ENCODE measurements at places on chromosomes 13 and 19. TPM values are rescaled to one million over a fixed set of nuclear protein-coding genes. Genes with fewer than 3 reads are reported as not detected.

DNA sequence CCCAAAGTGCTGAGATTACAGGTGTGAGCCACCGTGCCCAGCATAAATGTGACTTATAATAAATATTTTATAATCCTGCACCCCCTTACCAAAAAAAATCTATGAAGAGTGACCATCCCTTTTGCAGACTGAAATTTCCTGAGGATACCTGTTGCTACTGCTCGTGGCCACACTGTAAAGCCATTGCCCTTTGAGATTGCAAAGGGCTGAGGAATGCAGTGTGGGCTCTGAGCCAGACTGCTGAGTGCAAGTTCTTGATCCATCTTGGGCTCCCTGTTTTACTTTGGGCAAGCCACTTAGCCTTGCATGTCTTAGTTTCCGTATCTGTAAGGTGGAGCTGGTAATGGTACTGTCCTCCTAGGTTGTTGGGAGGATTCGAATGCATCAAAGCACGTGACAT is 23.4 kb downstream of the SIPA1L3 start:
- H3K36me3 ChIP-seq = no peaks in the 10 kb centered on the region
- peaks cover 15% of the 10 kb centered on the region for H3K4me1 ChIP-seq
- H3K27ac ChIP-seq = no peak overlapping the region
- H3K27me3 ChIP-seq = no peaks in the 10 kb centered on the region
- H3K4me3 ChIP-seq = no peak overlapping the region
- DNase-seq = peak; percentile 27

PLA2G4C gene
- 0.63 TPM for total RNA-seq

DNA sequence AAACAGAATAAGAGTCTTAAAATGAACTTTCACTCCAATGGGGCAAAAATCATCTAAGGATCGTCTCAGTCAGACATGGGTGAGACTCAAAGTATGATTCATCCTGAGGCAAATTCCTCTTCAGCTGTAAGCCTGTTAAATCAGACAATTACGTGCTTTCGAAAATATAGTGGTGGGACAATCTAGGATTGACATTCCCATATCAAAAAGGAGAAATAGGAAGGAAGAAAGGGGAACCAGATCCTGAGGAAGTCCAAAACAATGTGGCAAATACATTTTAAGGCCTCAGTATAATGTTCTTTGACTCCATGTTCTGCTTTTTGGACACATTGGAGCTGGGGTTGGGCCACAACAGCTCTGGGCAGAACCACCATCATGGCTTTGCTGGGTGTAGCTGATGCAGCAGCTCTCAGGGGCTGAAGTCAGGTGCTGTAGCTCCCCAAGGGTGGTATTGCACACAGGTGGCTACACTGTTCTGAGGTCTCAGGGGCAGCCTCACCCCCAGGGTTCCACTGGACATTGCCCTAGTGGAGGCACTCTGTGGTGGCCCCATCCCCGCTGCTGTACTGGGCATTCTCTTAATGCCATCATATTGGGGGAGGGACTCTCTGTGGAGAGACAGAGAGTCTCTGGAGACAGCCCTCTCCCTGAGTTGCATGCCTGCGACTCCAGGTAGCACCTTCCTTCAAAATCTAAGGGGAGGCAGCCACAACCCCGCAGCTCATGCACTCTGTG is 5.7 kb upstream of the FPR3 start:
- no peaks in the 10 kb centered on the region for H3K27me3 ChIP-seq
- no peak overlapping the region for H3K27ac ChIP-seq
- no peaks in the 10 kb centered on the region for H3K36me3 ChIP-seq

SLAIN1 gene
- total RNA-seq = not detected

DNA sequence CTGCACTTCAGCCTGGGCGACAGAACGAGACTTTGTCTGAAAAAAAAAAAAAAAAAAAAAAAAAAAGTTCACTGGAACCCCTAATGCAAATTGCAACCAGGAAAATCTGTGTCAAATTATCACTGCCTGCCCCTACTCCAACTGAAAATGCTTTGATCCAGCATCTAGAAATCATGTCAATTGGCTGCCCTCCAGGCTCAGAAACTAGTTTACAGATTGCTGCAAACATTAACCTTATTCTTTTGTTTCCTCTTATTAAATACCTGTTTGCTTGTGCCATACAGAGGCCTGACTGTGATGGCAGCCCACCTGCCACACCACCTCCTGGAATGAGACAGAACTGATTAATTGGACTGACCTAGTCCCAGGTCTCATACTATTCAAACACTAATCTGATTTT is 18.6 kb upstream of the AKT2 start:
- no peaks in the 10 kb centered on the region for H3K36me3 ChIP-seq
- no peak overlapping the region for H3K4me3 ChIP-seq

GRCh38 chr19:18457483-18458331 is 19.8 kb upstream of the ISYNA1 start:
- no peak overlapping the region for H3K27ac ChIP-seq
- H3K36me3 ChIP-seq = peaks cover 14% of the 10 kb centered on the region
- H3K4me3 ChIP-seq = no peak overlapping the region
- H3K4me1 ChIP-seq = peaks cover 33% of the 10 kb centered on the region

DNA sequence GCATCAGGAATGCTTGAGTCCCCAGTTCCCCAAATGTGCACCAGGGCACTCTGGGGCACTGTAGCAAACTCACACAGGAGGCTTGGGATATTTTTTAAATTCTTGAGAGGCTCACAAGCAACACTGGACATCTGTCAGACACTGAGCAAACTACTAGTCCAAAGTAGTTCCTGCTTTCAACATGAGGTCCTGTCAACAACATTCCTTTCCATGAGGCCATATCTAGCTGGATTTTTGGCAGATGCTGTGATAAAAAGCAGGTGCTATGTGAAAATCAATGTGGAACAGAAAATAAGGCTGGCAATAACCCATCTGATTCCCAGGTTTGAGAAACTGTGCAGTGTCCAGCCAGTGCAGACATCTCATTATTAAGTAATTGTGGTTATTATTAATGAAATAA is 50.5 kb downstream of the STARD13 start:
- H3K36me3 ChIP-seq = peaks cover 12% of the 10 kb centered on the region
- peak overlapping the region; percentile 58 for H3K27ac ChIP-seq
- H3K4me3 ChIP-seq = no peak overlapping the region
- DNase-seq = peak; percentile 39

- H3K4me1 ChIP-seq = no peaks in the 10 kb centered on the region
- H3K4me3 ChIP-seq = no peak overlapping the region
- H3K27ac ChIP-seq = no peak overlapping the region
- no peaks in the 10 kb centered on the region for H3K27me3 ChIP-seq
- DNase-seq = no peak
Measured at GRCh38 chr13:48579165-48579918, 46.5 kb upstream of the RCBTB2 start.

GRCh38 chr19:35306473-35307246 is 14.7 kb downstream of the MAG start:
- H3K4me1 ChIP-seq = no peaks in the 10 kb centered on the region
- no peaks in the 10 kb centered on the region for H3K36me3 ChIP-seq
- H3K27me3 ChIP-seq = no peaks in the 10 kb centered on the region
- DNase-seq = no peak
- no peak overlapping the region for H3K4me3 ChIP-seq

GRCh38 chr13:36822785-36823184 is 3.8 kb downstream of the RFXAP start:
- H3K4me3 ChIP-seq = peak overlapping the region; percentile 18
- DNase-seq = peak; percentile 45
- no peaks in the 10 kb centered on the region for H3K27me3 ChIP-seq
- H3K36me3 ChIP-seq = peaks cover 16% of the 10 kb centered on the region
- H3K27ac ChIP-seq = no peak overlapping the region

DNA sequence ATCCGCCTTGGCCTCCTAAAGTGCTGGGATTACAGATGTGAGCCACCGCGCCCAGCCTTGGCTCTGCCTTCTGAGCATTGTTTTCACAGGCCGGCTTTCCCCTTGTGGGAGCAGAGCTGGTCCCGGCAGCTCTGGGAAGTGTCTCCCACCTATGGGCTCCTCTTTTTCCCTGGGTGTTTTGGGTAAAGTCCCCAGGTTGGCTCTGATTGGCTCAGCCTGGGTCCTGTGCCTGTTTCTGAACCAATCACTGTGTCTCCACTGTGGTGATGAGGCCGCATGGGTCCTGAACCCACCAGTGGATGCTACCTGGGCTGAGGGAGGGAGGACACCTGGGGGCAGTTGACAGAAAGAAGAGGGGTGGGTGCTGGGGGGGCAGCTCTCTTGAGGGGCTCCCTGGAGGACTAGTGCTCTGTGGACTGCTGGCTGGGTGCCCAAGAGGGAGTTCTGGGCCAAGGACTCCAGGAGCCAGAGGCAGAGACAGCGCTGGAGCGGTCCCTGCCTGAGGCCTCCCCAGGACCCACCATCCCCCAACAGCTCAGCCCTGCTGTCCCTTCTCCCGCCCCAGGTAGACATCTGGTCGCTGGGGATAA is 19.6 kb upstream of the NCCRP1 start:
- no peak overlapping the region for H3K27ac ChIP-seq
- no peaks in the 10 kb centered on the region for H3K27me3 ChIP-seq
- DNase-seq = no peak
- H3K4me1 ChIP-seq = no peaks in the 10 kb centered on the region

DNA sequence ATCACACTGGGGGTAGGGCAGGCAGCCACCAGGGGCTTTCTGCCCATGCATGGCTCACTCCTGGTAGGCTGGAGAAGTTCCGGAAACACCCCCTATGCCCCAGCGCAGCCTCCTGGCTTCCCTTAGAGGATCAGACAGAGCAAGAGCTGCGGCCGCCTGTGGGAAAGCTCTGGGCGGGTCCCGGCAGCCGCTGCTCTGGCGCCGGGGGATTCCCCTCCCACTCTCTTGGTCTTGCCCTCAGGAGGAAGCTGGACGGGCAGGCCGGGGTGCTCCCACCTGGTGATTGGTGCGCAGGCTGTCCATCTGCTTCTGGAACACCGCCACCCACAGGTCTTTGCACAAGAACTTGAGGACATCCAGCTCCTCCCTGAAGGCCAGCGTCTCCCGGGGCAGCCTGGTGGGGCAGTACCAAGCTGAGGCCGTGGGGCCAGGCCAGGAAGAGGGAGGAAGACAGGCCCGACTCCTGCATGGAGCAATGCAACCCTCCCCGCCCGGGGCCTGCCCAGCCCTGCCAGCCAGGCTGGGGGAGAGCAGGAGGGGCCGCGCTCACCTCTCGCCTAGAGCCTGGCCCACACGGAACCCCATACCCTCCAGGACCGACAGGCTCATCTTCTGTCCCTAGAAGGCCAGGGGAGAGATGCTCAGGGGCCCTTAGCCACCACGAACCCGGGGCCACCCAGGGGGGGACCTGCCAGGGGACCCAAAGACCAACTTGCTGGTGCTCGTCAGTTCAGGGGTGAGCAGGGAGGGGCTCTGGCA is 4.0 kb upstream of the NKPD1 start:
- no peak overlapping the region for H3K27ac ChIP-seq
- peaks cover 4% of the 10 kb centered on the region for H3K4me1 ChIP-seq
- peak; percentile 78 for DNase-seq

DNA sequence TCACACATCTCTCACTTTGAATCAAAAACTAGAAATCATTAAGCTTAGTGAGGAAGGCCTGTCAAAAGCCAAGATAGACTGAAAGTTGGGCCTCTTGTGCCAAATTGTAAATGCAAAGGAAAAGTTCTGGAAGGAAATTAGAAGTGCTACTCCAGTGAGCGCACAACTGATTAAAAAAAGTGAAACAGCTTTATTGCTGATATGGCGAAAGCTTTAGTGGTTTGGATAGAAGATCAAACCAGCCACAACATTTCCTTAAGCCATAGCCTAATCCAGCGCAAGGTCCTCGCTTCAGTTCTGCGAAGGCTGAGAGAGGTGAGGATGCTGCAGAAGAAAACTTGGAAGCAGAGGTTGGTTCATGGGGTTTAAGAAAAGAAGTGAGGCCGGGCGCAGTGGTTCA is 7.6 kb downstream of the PCCA start:
- no peaks in the 10 kb centered on the region for H3K27me3 ChIP-seq
- H3K27ac ChIP-seq = no peak overlapping the region
- no peaks in the 10 kb centered on the region for H3K36me3 ChIP-seq
- H3K4me3 ChIP-seq = no peak overlapping the region
- no peak for DNase-seq

ZFP36 gene
- total RNA-seq = 13.9 TPM

DNA sequence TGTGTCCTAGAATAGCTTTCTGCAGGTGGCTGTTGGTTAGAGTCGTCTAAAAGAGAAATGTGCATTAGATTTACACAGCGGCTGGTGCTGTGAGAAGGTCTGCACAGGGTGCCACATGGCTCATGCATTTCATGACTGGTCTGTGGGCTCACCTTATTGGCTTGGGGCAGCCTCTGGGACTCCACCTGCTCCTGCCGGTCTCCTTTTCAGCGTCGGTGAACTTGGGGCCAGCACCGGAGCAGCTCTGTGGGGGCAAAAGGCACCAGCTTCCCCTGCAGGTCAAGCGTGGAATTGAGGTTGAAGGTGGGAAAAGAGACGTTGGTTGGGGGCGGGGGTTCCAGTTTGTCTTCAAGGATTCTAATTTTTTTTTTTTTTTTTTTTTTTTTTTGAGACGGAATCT is 3.1 kb upstream of the PNMA8C start:
- H3K36me3 ChIP-seq = no peaks in the 10 kb centered on the region
- peaks cover 4% of the 10 kb centered on the region for H3K27me3 ChIP-seq
- H3K27ac ChIP-seq = no peak overlapping the region
- no peak for DNase-seq
- H3K4me1 ChIP-seq = peaks cover 2% of the 10 kb centered on the region

DNA sequence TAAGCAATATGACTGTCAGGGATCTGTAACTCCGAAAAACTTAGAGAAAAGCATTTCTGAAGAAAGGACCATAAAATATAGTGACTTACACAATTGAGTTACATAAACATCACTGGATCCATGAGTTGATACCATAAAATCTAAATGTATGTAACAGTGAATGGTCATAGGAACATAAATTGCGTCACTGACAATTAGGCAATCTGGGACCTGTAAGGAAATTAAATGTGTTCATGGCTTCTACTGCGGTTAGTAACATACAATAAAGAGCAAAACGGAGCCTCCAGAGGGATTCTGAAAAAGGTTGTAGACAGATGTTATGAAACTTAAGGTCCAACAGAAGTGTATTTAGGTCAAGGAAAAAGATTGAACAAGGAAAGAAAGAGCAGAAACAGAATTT is 27.1 kb downstream of the POU4F1 start:
- H3K4me3 ChIP-seq = no peak overlapping the region
- no peaks in the 10 kb centered on the region for H3K36me3 ChIP-seq
- DNase-seq = no peak
- no peaks in the 10 kb centered on the region for H3K4me1 ChIP-seq
